ENCODE measurements at places on chromosomes 6 and 20. TPM values are rescaled to one million over a fixed set of nuclear protein-coding genes. Genes with fewer than 3 reads are reported as not detected.

Gene NINL
- 10.6 TPM for total RNA-seq

Gene OSER1
- 50.3 TPM for total RNA-seq

Gene RIN2
- 141 TPM for total RNA-seq

Gene PTCHD4
- total RNA-seq = 4.7 TPM

Gene TRIM27
- 56.5 TPM for total RNA-seq

Gene HLA-DRB5
- 0.49 TPM for total RNA-seq

Gene GMPR
- 5.7 TPM for total RNA-seq

Gene GRM4
- total RNA-seq = not detected

Measured in hair follicle dermal papilla cell (primary cell).